Activated naive CD8-positive, alpha-beta T cell treated with anti-CD3 and anti-CD28 coated beads for 36 hours (primary cell): ENCODE measurements at places on chromosomes 2 and 18. TPM values are rescaled to one million over a fixed set of nuclear protein-coding genes. Genes with fewer than 3 reads are reported as not detected.

- H3K27ac ChIP-seq, result no peak overlapping the region
- no peak for DNase-seq
- H3K4me3 ChIP-seq, result no peak overlapping the region
- peaks cover 2% of the 10 kb centered on the region for H3K4me1 ChIP-seq
- H3K36me3 ChIP-seq, result peaks cover 2% of the 10 kb centered on the region
Observed at GRCh38 chr2:26818972-26819371, 29.0 kb upstream of the DPYSL5 start.

- no peak for DNase-seq
- no peak overlapping the region for H3K4me3 ChIP-seq
- no peaks in the 10 kb centered on the region for H3K36me3 ChIP-seq
- no peaks in the 10 kb centered on the region for H3K27me3 ChIP-seq
Observed at GRCh38 chr2:179790235-179791217, 70.9 kb downstream of the ZNF385B start.

GRCh38 chr2:171522788-171523087, 464 bp downstream of the CYBRD1 start:
- no peaks in the 10 kb centered on the region for H3K36me3 ChIP-seq
- peak; percentile 30 for DNase-seq
- H3K4me3 ChIP-seq, result peak overlapping the region; percentile 81
- no peak overlapping the region for H3K27ac ChIP-seq
- peaks cover 78% of the 10 kb centered on the region for H3K27me3 ChIP-seq

GRCh38 chr18:12021596-12021995, 40.3 kb downstream of the IMPA2 start:
- H3K27ac ChIP-seq, result no peak overlapping the region
- no peaks in the 10 kb centered on the region for H3K36me3 ChIP-seq
- no peak for DNase-seq

- H3K36me3 ChIP-seq, result peaks cover 44% of the 10 kb centered on the region
- H3K4me1 ChIP-seq, result peaks cover 74% of the 10 kb centered on the region
- no peak for DNase-seq
- H3K4me3 ChIP-seq, result no peak overlapping the region
- peak overlapping the region; percentile 6 for H3K27ac ChIP-seq
- H3K27me3 ChIP-seq, result no peaks in the 10 kb centered on the region
Observed at GRCh38 chr18:63182861-63183260, 136.7 kb downstream of the BCL2 start.

IL36A gene
- total RNA-seq, result not detected
